Urothelium cell line (cell line): ENCODE measurements at places on chromosomes 1 and 21.

- DNase-seq = peak; percentile 57
Measured at GRCh38 chr1:85612704-85613361, 32.3 kb downstream of the CCN1 start.

GRCh38 chr1:212556822-212557549 is 51.6 kb upstream of the ATF3 start:
- no peak for DNase-seq

DNA sequence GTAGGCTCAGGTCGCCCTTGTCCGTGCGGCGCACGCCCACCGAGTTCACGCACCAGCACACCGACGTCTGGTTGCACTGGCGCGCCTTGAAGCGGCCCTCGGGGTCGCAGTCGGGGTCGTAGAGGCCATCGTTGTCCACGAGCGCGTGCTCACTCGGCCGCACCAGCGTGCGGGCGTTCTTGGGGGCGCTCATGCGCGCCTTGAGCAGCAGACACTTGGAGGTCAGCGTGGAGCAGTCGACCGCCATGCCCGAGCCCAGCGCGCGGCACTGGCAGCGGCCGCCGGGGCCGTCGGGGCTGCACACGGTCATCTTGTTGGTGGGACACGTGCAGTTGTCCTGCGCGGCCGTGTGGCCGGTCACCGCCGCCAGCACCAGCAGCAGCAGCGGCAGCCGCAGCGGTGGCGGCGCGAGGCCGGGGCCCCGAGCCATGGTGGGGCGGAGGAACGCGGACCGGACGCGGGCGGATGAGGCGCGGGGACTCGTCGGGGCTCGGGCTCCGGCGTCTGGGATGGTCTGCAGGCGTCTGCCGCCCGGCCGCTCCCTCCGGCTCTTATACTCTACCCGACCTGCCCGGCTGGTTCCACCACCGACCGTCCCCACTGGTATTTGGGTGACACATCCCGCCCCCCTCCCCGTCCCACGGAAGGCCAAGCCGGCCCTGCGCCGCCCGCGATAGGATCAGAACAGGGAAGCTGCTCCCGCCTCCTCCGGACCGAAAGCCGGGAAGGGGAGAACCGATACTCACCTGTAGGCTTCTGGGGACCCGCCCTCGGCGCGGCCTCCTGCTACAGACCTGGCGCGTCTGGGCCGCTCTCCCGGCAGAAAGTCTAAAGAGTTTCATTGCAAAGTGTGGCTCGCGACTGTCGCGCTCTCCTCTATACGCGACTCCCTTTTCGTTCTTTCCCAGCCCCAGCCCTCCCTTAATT is at the start of gene TACSTD2:
Gene TACSTD2 (minus strand): TSS at position 526 of the 927 bp plus-strand sequence. CDS start 96 bp downstream, at position 430.
- no peak for DNase-seq

DNA sequence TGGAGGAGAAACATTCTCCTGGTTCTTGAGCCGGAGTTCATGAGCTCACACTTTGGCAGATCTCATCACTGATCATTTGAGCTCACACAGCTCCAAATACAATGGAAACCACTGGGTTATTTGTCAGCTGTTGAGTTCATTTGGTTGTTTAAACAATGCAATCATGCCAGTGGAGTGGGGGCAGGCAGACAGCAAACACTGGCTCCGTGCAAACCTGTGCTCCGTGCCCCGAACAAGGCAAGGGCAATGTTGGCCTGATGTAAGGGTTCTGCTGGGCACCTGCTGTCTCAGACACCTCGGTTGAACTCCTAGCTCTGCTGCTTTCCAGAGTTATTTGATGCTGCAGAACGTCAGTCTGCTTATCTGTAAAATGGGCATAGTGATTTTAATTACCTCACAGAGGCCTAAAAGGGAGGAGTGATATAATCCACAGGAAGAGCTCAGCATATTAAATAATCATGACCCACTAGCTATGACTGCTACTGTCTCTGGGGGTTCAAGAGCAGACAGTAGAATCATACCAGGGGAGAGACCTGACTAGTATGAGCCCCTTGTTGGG is 20.0 kb upstream of the CLIC6 start:
- no peak for DNase-seq

- DNase-seq = no peak
Measured at GRCh38 chr1:179310721-179311120, 17.1 kb downstream of the SOAT1 start.

DNA sequence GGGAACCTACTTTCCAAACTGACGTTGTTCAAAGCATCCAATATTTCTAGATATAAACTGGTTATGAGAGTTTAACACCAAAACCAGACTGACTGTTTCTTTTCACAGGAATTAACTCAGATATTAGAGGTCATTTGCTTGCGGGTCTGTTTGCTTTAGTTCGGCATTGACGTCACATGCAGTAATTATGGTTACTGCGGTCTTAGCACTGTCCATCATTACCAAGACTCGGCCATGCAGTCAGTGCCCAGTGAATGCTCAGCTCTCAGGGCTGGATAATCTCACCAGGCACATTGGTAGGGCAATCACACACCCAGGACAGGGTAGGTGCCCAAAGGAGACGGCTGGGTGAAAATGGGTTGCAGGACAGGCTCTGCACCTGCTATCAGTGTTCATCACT is 9.9 kb upstream of the F3 start:
- DNase-seq = no peak

DNA sequence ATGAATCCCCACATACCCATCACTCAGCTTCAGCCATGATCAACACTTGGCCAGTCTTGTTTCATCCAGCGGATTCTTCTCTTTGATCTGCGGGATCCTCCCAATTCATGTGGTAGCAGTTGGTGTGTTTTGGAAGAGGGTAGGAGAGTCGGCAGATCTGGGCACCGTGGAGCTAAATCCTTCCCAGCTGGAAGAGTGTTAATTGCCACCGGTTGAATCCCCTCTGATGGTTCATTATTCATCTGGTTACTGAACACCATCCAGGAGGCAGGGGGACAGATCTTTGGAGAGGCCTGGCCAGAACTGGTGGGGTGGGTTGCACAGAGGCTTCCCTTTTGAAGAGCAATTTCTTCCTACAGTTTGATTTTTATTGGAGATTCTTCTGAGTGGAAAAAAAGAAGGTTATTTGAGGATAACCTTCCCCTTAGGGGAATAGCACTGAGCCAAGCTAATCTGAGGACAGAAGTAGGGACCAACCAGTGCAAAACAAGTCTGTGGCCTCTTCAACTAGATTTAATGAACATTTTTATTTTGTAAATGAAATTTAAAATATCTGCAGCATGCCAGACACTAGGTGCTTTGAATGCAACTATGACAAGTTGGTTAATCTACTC is 8.1 kb downstream of the NFASC start:
- no peak for DNase-seq

GRCh38 chr1:223245411-223245810 is 102.4 kb upstream of the TLR5 start:
- DNase-seq = no peak
